CD4-positive, alpha-beta memory T cell (primary cell): ENCODE measurements at places on chromosomes 4 and X. TPM values are rescaled to one million over a fixed set of nuclear protein-coding genes. Genes with fewer than 3 reads are reported as not detected.

The TCEAL3 gene
- 5.7 TPM for total RNA-seq

The TRIM61 gene
- total RNA-seq, result 1.4 TPM

The IL2RG gene
- 378 TPM for total RNA-seq

The FRMPD4 gene
- not detected for total RNA-seq

The GSTCD gene
- total RNA-seq, result 4.7 TPM

The DKK2 gene
- total RNA-seq, result not detected

The PPEF2 gene
- total RNA-seq, result 0.36 TPM

The PLAC8 gene
- total RNA-seq, result 150 TPM

The C4orf36 gene
- not detected for total RNA-seq

The VSIG1 gene
- total RNA-seq, result 41.9 TPM
